ENCODE measurements at places on chromosomes 2 and 18.
A peak's percentile ranks its signal among the peaks of the same experiment; 100 is the strongest.

GRCh38 chr2:191521608-191522208, 156.2 kb upstream of the NABP1 start:
- DNase-seq = no peak

GRCh38 chr18:76179257-76179656, 315.8 kb downstream of the ZNF516 start:
- no peak for DNase-seq

DNA sequence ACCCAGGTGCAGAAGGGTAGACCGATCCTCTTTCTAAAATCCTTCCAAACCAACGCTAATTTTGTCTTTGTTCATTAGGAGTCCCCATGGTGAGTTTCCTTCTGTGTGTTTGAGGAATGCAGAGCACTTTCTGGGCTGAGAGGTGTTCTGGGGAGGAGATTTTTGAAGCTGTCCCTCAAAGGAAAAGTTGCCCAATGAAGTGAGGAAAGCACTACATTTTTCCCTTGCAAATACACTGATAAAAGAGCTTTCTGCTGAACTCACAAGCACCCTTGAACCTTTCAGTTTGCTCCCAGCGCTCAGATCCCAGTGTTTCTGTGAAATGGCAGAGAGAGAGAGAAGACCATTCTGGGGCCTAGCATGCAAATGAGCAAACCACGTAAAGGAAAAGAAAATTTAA, 299.6 kb upstream of the FANCL start:
- DNase-seq = no peak

- no peak for DNase-seq
These were observed 227.3 kb upstream of the MMADHC start for GRCh38 chr2:149814901-149815300.

DNA sequence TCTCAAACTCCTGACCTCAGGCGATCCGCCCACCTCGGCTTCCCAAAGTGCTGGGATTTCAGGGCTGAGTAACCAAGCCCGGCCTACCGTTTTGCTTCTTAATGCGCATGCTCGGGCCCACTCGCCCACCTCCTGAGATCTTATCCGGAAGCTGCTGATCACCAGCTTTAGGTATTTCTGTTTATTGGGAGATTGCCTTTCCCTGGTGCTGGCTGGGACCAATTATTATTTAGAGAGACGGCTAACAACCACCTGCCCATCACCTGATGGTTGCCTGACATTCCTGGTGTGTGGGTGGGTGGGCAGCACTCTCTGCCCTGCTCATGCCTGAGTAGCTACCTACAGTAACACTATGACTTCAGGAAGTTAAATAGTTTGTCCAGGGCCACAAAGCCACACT, 56.3 kb upstream of the ZNF532 start:
- DNase-seq = no peak

GRCh38 chr2:71122387-71123298, 7.4 kb downstream of the MCEE start:
- no peak for DNase-seq

DNA sequence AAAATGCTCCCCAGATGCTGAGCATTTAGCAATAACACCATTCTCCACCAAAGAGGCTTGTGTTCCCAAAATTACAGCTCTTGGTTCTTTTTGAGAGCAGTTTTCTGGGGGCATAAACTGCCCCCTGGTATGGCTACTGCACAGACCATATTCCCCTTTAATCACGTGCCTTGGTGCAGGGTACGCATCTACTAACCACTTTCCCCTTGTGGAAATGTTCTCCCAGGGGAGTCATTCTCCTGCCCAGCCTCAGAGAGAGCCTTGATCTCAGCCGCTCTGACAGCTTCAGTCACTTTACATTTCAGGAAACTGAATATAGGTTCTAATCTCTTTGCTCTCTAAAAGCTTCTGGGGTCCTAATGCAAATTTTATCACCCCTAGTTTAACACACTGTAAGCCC, 44.7 kb upstream of the EML6 start:
- DNase-seq = no peak

GRCh38 chr2:52934323-52934898, 833.2 kb upstream of the CHAC2 start:
- DNase-seq = no peak

- DNase-seq = no peak
These were observed 352.0 kb downstream of the RNF144A start for GRCh38 chr2:7269106-7269643.

- DNase-seq = peak; percentile 28
These were observed 60.1 kb upstream of the GLI2 start for GRCh38 chr2:120675460-120676130.

- DNase-seq = no peak
These were observed 425.3 kb downstream of the THSD7B start for GRCh38 chr2:137190411-137191195.

GRCh38 chr2:5315512-5315911, 376.7 kb upstream of the SOX11 start:
- no peak for DNase-seq

DNA sequence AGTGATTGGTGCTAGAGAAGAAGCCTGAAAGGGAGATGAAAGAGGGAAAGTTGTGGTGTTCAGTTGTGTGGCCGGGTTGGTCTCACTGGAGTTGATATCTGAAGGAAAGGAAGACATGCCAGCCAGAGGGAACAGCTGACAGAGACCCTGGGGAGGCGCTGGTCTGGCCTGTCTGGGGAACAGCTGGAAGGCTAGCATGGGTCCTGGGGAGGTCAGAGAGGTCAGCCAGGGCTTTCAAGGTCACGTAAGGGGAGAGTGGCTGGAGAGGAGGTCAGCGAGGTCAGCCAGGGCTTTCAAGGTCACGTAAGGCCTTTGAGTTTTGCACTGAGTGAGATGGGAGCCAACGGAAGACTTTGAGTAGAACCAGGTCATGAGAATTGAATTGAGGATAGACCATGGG, 11.0 kb downstream of the DYSF start:
- no peak for DNase-seq

GRCh38 chr2:17540813-17541530, 476 bp downstream of the VSNL1 start:
- DNase-seq = no peak

GRCh38 chr2:7346336-7346735, 429.1 kb downstream of the RNF144A start:
- DNase-seq = no peak

GRCh38 chr2:218979846-218980734, 4.9 kb downstream of the FEV start:
- peak; percentile 81 for DNase-seq

GRCh38 chr2:74168739-74169138, 9.9 kb downstream of the MOB1A start:
- DNase-seq = no peak

DNA sequence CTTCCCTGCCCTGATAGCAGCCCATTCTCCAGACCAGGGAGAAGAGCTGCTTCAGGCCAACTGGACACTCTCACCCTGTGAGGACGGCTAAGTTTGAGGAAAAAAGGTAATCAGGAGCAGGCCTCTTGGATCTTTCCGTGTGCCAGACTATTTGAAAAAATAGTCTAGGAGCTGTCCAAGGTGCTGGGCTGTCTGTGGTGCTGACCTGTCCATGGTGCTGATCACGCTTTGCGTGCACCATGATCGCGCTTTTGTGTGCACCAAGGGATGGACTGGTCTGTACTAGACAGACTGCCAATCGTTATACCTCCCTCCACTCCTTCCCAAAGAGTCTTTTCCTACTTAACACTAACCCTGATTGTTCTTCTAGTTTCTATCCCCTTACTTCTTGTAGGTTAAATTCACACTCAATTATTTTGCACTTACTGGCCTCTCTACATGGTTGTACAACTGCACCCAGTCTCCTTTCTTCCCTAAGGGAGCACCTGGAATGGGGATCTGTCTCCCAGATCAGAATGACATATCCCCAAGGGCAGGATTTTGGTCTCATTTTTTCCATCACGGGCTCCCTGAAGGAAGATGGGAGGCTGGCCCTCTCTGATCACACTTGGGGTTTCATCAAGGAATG, 295.4 kb downstream of the CELF4 start:
- DNase-seq = no peak

DNA sequence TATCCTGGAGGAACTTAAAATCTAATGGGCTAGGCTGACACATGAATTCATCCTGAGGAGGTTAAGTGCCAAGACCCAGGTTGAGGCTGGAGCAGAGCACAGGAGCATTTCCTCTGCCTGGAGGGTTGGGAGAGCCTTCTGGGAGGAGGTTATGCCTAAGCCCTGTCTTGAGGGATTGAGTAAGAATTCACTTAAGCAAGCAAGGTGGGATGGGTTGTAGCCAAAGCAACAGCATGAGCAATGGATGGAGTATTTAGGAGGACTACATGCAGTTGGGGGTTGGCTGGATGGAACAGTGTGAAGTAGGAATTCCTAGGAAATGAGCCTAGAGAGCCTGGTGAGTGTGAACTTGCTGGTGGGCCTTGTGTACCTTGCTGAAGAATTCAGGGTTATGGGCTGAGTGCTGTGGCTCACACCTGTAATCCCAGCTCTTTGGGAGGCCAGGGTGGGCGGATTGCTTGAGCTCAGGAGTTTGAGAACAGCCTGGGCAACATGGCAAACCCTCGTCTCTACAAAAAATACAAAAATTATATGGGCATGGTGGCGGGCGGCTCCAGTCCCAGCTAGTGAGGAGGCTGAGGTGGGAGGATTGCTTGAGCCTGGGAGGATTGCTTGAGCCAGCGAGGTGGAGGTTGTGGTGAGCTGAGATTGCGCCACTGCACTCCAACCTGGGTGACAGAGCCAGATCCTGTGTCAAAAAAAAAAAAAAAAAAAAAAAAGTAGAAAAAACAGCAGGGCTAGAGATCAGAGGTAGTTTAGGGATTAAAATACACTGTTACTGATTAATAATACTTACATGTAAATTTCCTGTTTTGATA, 22.2 kb downstream of the TANC1 start:
- DNase-seq = no peak

DNA sequence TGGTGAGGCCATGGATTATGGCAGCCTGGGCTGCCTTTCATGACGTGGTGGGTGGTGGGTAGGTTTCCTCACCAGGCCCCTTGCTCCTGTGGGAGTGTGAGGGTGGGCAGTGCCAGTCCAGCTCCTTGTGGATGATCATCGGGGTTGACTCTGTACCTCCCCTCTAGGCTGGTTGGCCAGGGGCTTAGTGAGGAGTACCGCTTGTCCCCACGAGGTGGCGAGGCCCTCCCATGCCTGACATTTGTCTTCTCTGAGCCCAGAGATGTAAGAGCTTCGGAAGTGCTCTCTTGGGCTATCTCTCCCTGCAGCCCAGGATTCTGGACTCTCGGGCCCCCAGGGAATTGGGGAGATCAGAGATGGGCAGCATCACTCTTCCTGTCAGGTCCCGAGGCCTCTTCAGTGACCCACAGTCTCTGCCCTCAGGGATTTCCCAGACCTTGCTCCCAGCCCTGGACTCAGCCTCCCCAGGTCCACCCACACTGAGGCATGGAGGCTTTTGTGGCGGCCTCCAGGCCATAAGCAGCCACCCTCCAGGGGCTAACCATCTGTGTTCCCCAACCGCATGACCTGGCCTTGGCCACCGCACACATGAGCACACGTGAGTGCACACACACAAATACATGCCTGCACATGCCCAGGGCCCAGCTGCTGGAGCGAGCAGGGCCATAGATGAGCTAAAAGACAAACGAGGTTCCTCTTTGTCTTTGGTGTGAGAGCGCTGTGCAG, 6.5 kb downstream of the SPR start:
- DNase-seq = no peak

DNA sequence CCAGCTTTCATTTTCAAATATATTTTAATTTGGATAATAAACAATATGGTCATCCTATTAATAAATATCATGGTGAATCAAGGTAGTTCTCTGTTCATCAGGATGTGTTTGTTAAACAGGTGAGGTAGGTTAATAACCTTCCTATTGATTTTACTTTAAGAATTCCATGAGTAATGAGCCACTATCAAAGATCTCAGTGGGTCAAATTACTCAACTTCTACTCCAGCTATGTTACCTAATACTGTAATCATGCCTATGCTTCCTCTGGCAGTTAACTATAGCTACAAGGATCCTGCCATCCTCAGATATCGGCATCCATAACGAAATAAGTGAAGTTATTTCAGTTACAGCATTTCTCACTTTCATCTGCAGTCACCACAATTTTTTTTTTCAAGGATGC, 289.6 kb upstream of the SLC8A1 start:
- no peak for DNase-seq

DNA sequence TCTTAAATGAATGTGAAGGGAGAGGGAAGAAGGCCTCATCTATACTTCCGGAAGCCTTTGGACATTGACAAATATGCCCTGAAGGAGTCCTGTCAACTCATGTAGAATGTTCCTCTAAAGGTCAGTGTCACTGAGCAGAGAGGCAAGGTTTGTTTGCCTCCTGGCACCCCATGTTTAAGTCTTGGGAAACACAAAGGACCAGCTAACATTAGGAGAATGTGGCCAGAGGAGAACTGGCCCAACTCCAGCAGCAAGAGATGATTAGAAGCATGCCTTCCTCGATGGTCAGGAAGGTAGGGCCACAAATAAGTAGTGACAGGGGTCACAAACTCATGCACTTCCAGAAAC, 5.7 kb downstream of the DYSF start:
- DNase-seq = no peak

- no peak for DNase-seq
These were observed 129.4 kb downstream of the ACOXL start for GRCh38 chr2:110861616-110862260.

DNA sequence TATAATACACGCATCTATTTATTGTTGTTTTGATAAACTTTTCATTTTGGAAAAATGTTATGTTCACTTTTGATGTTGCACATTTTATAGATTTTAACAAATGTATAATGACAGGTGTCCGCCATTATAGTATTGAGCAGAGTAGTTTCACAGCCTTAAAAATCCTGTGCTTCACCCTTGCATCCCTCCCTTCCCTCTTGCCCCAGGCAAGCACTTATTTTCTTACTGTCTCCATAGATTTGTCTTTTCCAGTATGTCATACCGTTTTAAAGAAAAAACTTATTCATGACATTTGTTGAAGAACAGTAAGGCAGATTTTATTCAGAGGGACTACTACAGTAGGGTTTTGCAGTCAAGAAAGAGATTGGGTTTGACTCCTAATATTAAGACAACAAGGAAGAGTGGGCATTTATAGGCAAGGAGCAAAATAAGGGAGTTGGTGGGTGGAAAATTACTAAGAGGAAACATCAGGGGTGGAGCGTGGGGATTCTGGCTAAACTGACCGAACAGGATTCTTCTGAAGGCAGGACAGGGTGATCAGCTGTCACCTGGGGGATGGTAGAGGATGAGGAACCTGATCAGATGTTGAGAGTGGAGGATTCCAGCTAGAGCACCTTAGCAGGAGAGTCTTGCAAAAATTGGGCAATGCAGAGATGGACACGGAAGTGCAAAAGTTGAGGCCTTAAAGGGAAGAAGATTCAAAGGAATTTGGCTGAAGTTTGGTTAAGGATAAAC, 108.8 kb downstream of the NCK2 start:
- DNase-seq = no peak

- no peak for DNase-seq
These were observed 96.5 kb downstream of the SUCLG1 start for GRCh38 chr2:84362541-84362940.

DNA sequence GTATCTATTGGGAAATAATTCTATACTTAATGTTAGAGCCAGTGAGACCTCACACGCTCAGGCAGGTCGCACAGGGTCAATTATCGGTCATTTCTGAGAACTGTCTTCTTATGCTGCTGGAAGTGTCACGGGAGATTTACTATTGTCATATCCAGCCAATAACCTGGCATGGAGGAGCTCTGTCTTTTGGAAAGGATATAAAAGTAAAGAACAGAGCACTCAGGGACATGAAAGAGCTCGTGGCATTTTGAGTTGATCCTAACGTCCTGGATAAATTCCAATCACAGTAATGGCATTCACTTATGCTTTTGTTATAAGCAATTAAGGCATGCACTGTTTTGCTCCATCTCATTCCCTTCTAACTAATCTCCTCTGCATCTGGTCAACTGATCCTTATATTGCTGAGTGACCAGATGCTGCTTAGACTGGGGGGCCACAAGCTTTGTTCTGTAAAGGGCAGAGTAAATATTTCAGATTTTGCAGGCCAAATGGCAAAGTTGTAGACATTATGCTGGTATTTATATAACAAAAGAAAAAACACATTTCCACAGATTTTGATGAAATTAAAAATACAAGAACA, 453.5 kb upstream of the SMIM21 start:
- no peak for DNase-seq

Measured in activated CD4-positive, alpha-beta T cell treated with anti-CD3 and anti-CD28 coated beads for 24 hours (primary cell).